Omental fat pad (tissue), 4 donors: ENCODE measurements at places on chromosomes 7 and 10. TPM values are rescaled to one million over a fixed set of nuclear protein-coding genes. Genes with fewer than 3 reads are reported as not detected.

NPFFR1 gene
- 0.19 TPM for total RNA-seq

- DNase-seq: no peak
Measured at GRCh38 chr10:123382491-123382890, 228.3 kb downstream of the BUB3 start.

SLC26A3 gene
- not detected for total RNA-seq

GRCh38 chr10:124018886-124019525 is 74.4 kb downstream of the CHST15 start:
- no peak for DNase-seq

- DNase-seq: no peak
Measured at GRCh38 chr10:17005621-17006566, 123.7 kb downstream of the CUBN start.

DNAH11 gene
- 0.32 TPM for total RNA-seq

FGF8 gene
- total RNA-seq: not detected

DNA sequence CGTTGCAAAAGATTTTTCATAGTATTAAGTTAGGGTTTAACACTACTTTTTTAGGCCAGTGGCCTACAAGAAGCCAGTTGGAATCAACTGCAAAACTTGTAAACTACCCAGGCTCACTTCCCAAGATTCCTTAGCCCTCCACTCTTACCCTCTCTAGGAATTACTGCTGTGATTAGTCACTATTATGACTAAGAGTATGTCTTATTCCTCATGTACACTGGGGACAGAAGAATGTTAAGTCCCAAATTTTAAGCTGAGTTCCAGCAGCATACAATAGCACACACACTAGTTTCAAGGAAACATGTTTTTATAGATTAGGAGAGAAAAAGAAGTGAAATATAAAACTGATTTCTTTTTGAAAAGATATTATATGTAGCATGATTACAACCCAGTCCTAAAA is 42.8 kb downstream of the FBXL13 start:
- DNase-seq: no peak

NEURL1 gene
- not detected for total RNA-seq

LOXL4 gene
- total RNA-seq: 9.0 TPM

GRCh38 chr10:132944510-132944909 is 2.1 kb upstream of the CFAP46 start:
- DNase-seq: no peak

MSMB gene
- total RNA-seq: not detected

SCRN1 gene
- total RNA-seq: 30.7 TPM

GRCh38 chr10:101103430-101103829 is 27.7 kb upstream of the TLX1 start:
- no peak for DNase-seq

DNA sequence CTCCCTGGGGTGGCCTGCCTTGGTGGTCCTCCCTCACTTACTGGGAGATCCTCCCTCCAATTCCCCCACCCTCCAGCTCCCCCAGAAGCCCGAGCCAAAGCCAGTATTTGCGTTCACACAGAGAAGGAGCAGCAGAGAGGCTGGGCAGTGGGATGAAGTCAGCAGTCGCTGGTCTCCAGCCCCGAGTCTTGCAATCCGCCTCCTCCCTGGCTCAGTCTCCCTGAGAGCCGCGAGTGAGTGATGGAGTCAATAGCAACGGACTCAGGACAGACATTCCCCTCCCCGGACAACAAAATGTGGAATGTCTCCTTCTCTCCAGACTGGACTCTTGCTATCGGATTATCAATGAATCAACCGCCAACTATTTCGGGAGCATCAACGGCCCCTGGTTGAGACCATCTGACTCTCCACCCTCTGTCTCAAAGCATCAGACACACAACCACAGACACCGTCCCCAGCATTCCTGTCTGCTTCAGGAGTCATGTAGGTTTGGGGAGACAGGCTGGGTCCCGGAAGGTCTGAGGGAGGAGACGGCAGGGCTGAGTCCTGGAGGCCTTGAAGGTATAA is 178.4 kb downstream of the SH3PXD2A start:
- no peak for DNase-seq

ZNF485 gene
- total RNA-seq: 7.2 TPM

PSTK gene
- total RNA-seq: 1.1 TPM

CDK13 gene
- total RNA-seq: 53.9 TPM

- no peak for DNase-seq
Measured at GRCh38 chr7:122300211-122300932, 4.2 kb downstream of the FEZF1 start.

DNA sequence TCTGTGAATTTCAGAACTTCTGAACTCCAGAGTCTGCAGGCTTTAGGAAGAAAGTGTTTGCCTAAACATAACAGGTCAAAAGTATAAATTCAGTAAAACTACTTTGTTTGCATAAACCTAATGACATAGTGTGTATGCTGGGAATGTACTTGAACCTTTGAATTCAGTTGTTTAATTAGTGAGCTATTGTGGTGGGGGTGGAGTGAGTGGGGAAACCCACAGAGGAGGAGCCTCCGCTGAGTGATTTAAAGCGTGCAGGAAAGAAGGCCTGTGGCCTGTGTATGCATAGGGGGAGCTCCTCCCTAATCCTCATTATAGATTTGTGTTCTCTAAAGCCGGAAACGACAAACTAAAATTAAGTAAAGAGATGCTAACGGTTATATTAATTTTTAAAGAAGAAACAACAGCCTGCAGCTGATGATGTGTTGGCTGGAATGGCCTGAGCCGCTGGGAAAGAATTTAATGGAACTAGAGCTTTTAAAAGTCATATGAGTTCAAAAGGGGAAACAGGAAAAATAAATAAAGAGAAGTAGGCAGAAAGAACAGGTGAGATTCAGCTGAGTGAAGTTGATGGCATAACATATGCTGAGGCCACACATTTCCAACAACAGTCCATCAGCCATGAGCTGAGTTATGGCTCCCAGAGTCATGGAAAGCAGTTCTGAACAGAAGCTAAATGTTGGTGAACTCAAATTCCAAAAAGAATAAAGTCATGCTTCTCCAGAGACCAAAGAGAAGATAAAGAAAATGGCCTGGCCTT is 595.0 kb downstream of the GRM8 start:
- DNase-seq: no peak

WEE2 gene
- not detected for total RNA-seq

GRCh38 chr10:63456437-63457210 is 9.2 kb downstream of the JMJD1C start:
- DNase-seq: no peak

- DNase-seq: no peak
Measured at GRCh38 chr10:77872151-77872946, 54.2 kb downstream of the DLG5 start.

DNA sequence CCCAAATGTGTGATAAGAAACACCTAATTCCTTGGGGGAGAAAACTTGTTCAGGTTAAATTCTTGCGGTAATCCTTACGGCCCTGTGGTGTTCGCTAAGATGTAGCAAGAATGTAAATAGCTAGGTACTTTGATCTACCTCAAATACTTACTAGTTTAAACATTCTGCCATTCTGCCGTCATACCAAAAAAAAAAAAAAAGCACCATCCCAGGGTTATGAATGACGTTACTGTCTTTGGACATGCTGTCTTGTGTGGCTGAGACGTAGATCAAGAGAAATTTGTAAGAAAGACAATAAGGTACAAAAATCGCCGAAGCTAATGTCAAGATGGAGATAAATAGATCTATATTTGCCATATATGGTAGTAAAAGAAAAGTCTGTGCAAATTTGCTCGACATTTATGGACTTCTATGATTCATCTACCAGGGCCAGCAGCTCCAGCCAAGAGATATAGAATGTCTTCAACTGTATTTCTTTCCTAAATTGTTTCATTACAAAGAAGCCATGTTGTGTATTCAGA is 195.6 kb downstream of the CUX1 start:
- no peak for DNase-seq

DNA sequence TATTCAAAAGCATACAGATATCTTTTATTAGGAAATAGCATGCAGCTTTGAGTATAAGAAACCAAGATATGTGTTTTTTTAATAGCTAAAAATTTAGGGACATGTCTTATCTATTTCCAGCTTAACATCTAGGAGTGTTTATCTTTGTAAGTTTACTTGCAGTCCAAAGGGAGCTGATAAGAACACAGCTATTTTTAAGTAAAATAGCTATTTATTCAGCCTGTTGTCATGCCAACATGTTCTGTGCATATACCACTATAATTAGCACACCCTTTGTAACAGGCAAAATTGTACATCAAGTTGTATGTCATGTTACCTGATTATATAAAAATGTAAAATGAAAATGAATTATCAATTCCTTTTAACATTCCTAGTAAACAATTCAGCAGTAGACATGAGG is 29.6 kb downstream of the FAM133B start:
- DNase-seq: no peak

DNA sequence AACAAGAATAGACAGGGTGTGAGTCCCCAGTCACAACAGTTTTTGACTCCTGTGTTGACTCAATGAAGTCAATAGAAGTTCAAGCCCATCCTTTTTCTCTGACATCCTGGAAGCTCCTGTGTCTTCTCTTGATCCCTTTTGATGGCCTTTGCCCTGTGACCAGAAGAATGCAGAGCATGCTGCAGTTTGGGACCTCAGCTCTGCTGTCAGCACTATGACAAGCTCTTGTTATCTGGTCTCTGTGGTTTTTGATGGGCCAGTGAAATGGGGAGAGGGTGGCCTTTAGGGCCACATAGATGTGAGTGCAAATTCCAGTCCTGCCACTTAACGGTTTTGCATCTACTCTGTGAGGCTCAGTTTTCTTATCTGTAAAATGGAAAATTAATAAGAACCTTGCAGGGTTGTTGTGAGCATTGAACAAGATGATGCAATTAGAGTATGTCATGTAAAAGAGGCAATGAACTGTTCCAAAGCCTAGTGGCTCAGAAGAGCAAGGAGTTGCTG is 102.4 kb upstream of the IKZF1 start:
- DNase-seq: no peak

DNA sequence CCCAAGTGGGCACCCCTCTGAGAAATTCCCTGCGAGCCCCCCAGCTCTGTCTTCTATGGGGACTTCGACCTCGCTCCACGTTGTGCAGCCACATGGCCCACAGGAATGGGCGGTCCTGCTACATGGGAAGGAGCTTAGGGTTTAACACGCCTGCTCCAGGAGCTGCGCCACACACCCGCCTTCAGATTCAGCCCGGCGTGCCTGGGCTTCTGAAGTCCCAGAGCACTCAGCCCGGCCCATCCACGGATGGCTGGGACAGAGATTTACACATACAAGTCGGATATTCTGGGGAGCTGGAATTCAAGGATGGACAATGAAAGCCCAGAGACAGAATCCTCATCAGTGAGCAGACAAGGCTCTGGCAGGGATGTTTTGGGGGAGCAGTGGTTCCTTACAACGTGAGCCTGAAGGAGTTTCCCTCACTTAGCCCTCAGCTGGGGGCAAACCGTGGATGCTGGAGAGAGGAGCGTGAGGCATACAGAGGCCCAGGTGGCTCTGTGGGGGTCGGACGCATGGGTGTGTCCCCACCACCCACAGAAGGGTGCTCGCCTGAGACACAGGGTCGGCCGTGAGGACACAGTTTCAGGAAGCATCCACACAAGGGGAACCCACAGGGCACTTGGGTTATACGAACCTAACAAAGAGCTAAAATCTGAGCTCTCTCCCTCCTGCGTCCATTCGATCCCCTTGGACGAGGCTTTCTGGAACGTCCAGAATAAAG is 372.9 kb downstream of the DNAJB6 start:
- no peak for DNase-seq

SRGN gene
- 419 TPM for total RNA-seq

DNA sequence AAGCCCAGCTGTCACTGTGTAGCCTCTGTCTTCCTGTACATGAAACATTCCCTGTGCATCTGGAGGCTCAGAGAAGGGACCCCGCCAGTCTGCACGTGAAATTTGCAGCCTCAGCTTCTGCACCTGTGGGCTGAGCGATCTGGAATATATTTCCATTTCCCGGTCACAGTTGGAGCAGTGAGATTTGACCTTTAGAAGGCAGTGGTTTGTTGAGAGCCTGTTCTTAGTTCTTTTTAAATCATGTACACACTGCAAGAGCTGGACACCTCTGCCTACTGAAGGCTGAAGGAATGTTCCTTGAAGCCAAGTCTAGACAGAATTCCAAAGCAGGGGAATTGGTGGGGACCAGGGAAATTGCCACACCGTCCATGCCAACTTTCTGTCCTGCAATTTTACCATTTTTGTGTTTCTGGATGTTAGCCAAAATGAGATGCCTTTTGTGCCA is 706.6 kb downstream of the INHBA start:
- no peak for DNase-seq

HKDC1 gene
- total RNA-seq: 0.46 TPM

DNA sequence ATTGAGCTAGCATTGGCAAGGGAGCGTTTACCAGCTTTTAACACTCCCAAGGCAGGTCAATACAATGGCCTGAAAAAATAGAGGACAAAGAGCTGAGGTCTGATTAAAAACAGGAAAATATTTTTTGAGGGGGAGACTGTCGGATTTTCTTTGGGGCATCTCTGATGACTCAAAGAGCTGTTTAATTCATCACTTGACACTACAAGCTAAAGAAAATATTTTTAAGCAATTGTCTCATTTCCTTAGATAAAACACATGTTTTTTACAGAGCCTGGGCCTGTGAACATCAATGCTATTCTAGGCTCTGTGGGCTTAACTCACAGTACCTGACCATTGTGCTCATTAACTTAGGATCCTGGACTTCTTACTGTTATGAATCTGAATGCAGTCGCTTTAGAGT is 100.8 kb downstream of the NRP1 start:
- DNase-seq: no peak

CDHR1 gene
- not detected for total RNA-seq

GRCh38 chr10:109275960-109276359 is 647.4 kb downstream of the XPNPEP1 start:
- DNase-seq: no peak

DNA sequence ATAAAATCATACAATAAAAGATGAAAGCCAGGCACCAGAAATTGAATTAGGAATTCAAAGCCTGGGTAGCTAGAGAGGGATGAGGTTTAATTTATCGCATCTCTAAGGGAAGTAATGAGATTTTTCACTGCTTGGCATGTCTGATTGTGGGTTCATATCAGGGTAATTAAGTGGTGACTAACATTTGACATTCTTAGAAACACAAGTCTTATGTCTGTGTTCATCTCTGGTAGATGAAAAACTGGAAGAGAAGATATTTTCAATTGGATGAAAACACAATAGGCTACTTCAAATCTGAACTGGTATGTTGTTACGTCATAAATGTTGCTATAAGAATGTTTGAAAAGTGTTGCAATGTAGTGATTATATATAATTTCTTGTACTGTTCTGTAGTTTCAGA is 36.8 kb upstream of the ARMS2 start:
- no peak for DNase-seq

- DNase-seq: no peak
Measured at GRCh38 chr7:28423918-28424514, 11.7 kb downstream of the CREB5 start.

IKZF1 gene
- 14.6 TPM for total RNA-seq

DNA sequence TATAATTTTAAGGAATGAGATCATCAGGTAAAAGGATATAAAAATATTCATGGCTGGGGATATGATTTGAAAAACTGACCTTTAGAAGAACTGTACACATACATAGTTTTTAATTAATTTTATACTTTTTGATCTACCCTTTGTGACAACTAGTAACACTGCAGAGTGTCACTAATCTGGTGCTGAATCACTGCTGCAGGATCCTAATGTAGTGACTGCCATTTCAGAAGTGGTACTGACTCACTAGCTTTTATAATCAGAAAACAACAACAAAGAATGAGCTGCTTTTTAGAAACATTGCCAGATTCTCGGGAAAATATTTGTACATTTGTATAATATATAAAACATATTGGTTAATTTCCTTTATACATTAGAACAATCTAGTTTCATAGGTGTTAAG is 110.4 kb downstream of the HIPK2 start:
- no peak for DNase-seq

BLOC1S2 gene
- 29.7 TPM for total RNA-seq

GRCh38 chr10:33483816-33484190 is 149.3 kb upstream of the NRP1 start:
- DNase-seq: no peak

WNT2 gene
- total RNA-seq: 0.63 TPM

AGR3 gene
- total RNA-seq: not detected
